NCI-H510A (cell line): ENCODE measurements at places on chromosomes 11 and 22.

GRCh38 chr22:42743501-42743991 lies 22.9 kb upstream of the A4GALT start:
- no peak for DNase-seq

- no peak for DNase-seq
Observed at GRCh38 chr22:46827136-46827780, 64.8 kb downstream of the TBC1D22A start.

DNA sequence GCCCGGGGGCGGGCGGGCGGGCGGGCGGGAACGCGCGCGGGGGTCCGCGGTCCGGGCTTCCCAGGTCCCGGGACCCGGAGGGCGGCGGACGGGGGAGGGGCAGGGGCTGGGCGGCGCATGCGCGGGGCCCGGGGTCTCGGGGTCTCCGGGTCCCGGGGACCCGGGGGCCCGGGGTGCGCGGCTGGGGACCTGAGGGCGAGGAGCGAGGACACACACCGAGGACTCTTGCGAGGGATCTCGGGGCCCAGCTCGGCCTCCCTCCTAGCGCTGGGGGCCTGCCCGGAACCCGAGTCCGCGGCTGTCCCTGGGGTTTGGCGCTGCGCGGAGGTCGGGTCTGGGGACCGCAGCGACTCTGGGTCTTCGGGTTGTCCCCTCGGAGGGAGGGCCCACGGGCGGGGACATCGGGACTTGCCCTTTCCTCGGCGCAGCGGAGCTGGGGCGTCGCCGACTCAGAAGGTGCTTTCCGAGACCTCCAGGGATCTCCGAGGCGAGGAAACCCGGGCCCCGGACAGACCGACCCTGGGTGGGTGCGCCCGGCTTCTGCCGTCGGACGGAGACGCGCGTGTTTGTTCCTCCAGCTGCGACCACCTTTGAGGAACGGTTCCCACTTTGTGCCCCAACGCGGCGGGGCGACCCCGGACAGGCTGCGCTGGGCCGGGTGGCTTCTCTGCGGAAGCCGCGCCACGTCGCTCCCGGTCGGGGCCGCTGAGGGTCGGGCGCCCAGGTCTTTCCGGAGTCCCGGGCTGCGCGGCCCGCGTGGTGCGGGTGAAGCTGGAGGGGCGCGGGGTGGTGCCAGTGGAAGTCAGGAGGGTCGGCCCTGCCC lies 540 bp downstream of the PPARA start:
- DNase-seq, result no peak

DNA sequence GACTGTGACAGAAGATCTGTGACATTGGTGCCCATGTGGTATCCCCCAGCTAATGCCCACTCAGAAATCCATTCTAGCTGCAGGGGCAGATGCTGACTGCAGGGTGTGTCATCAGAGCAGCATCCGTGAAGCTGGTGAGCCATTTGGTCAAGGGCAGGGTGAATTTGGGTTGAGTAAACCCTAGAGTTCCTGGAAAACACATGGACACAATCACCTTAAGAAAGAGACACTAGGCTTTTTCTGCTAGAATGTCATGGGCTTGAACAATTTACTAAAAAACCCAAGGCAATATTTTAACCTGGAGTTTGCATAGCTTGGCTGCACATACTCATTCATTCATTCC lies 100.0 kb downstream of the ADAMTS15 start:
- DNase-seq, result no peak

DNA sequence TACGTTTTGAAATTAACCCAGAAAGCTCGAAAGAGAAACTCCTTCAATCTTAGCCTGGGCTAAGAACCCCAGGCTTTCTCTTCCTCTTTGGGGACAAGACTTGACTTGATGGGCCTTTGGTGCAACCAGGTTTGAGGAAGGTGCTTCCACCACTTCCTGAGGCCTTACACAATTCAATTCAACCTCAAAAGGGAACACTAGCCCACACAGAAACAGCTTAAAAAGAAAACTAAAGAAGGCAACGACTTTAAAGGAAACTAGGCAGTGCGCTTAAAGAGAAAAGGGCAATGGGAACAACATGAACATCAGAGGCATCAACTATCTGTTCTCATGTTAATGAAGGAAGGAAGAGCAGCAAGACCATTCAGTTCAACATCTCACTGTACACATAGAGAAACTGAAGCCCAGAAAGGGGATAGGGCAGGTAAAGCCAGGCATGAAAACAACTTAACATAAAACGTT lies 24.8 kb downstream of the PAK1 start:
- no peak for DNase-seq
